ENCODE measurements at places on chromosomes 13 and 19. TPM values are rescaled to one million over a fixed set of nuclear protein-coding genes. Genes with fewer than 3 reads are reported as not detected.

- DNase-seq: no peak
- no peak overlapping the region for H3K4me3 ChIP-seq
- peaks cover 3% of the 10 kb centered on the region for H3K4me1 ChIP-seq
Observed at GRCh38 chr19:51157265-51157664, 15.2 kb downstream of the SIGLEC7 start.

DNA sequence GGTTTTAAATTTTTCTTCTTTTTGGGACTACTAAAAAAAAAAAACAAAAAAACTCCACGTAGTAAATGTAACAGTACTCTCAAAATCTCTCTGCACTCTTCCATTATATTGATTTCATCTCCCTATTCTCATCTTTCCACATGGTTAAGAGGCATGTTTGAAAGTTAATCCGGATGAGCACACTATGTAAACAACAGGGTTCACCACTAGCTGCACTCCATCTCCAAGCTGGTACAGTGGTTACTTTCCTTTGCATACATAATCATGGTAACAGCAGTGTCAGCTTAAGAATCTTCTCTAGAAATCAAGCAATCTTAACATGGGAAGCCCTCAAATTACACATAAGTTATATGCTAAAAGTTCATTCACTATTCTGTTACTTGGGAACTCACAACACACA lies 92.6 kb downstream of the MIPEP start:
- no peak for DNase-seq
- H3K36me3 ChIP-seq: peaks cover 24% of the 10 kb centered on the region
- peaks cover 8% of the 10 kb centered on the region for H3K4me1 ChIP-seq
- no peaks in the 10 kb centered on the region for H3K27me3 ChIP-seq

GRCh38 chr13:93670866-93671265 lies 444.3 kb downstream of the GPC6 start:
- H3K27ac ChIP-seq: no peak overlapping the region
- no peak for DNase-seq
- no peak overlapping the region for H3K4me3 ChIP-seq
- no peaks in the 10 kb centered on the region for H3K27me3 ChIP-seq
- H3K4me1 ChIP-seq: no peaks in the 10 kb centered on the region

DNA sequence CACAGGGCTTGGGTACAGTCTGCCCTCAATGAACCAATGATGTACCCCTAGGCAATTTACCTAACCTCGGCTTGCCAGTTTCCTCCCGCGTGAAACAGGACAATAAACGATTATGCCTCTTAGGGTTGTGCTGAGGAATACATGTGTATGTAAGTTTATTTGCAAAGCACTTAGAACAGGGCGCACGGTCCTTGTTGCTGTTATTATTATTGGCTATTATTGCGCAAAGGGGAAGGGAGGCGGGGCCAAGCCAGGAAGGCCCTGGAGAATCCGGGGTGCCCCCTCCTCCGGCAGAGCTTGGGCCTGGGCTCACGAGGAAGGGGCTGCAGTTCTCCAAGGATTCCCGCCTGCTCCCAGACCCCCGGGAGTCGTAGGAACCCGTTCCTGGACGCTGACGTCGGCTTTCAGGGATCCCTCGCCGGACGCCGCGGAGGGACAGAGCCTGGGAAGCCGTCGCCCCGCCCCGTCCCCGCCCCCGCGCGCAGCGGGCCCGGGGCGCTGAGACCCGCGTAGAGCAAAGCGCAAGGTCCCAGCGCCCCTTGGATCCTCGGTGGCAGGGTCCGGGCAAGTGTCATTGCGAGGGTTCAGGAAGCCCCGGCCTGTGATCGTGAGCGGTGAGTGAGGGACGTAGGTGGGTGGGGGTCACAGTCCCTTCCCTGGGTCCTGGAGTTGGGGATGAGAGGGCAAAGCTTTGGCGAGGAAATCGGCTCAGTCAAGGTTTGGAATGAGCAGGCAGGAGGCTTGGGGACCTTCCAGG lies at the start of gene TMEM91:
TSS of gene TMEM91 (plus strand) at position 293 of the 757 bp plus-strand sequence. CDS start 1,777 bp downstream, outside the sequence.
- H3K27me3 ChIP-seq: no peaks in the 10 kb centered on the region
- peaks cover 8% of the 10 kb centered on the region for H3K4me1 ChIP-seq
- DNase-seq: no peak
- peak within 1 kb of the TSS; percentile 60 for H3K27ac ChIP-seq

DNA sequence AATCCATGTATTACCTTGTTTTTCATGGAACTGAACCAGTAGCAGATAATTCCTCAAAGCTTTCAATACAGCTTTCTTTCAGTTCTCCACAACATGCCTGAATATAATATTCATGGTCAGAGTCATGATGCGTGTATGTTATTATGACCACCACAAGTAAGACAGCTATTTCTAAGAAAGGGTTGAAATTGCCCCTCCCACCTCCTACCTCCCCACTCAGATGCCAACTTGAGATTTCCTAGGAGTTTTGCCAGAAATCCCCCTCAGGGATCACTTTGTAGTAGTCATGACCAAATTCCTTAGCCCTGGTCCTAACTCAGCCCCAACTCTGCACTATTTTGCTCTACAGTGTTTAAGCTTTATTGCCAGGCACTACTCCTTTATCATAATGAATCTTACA lies 69.9 kb upstream of the RAP2A start:
- no peak overlapping the region for H3K27ac ChIP-seq
- H3K4me3 ChIP-seq: no peak overlapping the region
- H3K36me3 ChIP-seq: peaks cover 43% of the 10 kb centered on the region
- DNase-seq: no peak
- no peaks in the 10 kb centered on the region for H3K27me3 ChIP-seq

DNA sequence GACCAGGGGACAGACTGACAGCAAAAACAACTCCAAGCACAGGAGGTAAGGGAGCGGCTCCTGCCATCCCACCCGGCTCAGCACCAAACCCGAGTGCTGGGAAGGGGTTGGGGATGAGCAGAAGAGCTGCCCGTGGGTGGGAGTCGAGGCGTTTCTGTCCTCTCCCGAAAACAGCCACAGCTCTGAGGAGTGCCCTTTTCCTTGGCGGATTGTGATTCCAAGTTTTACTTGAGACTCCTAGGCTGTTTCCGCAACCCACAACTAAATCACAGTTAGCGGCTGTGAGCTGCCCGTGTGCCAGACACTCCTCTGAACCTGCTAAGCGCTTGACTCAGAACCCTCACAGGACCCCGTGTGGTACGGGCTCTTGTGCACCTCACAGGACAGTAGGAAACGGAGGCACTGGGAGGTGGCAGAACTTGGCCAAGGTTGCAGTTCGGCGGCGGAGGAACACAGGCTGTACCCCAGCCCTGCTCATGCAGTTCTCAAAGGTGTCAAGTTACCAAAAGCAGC lies 21.4 kb downstream of the CFAP97D2 start:
- no peak overlapping the region for H3K27ac ChIP-seq
- no peaks in the 10 kb centered on the region for H3K36me3 ChIP-seq
- H3K4me3 ChIP-seq: no peak overlapping the region
- H3K4me1 ChIP-seq: peaks cover 4% of the 10 kb centered on the region
- no peaks in the 10 kb centered on the region for H3K27me3 ChIP-seq

- no peaks in the 10 kb centered on the region for H3K27me3 ChIP-seq
- no peak overlapping the region for H3K4me3 ChIP-seq
- no peaks in the 10 kb centered on the region for H3K4me1 ChIP-seq
Observed at GRCh38 chr19:42345191-42345812, 19.9 kb downstream of the MEGF8 start.

DNA sequence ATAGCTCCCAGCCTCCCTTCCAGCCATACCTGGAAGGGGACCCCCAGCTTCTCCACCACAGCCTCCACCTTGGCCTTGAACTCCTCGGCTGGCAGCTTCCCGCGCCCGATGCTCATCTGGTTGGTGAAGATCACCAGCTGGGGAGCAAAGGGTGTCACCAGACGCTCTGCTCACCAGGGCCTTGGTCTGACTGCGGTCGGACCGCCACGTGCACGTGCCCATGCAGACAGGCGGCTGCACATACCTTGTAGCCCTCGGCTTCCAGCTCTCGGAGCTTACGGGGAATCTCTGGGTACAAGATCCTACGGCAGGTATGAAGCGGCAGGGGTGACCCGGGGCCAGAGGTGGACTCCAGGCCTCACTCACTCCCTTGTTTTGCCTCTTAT lies 3.4 kb downstream of the PNKP start:
- no peak for DNase-seq
- peaks cover 14% of the 10 kb centered on the region for H3K4me1 ChIP-seq
- no peaks in the 10 kb centered on the region for H3K27me3 ChIP-seq
- H3K36me3 ChIP-seq: peaks cover 20% of the 10 kb centered on the region
- H3K4me3 ChIP-seq: no peak overlapping the region

GRCh38 chr13:24127116-24127631 lies 33.3 kb upstream of the SPATA13 start:
- no peak overlapping the region for H3K27ac ChIP-seq
- H3K27me3 ChIP-seq: peaks cover 6% of the 10 kb centered on the region
- peaks cover 26% of the 10 kb centered on the region for H3K4me1 ChIP-seq
- no peak for DNase-seq
- H3K4me3 ChIP-seq: no peak overlapping the region
- H3K36me3 ChIP-seq: peaks cover 3% of the 10 kb centered on the region

DNA sequence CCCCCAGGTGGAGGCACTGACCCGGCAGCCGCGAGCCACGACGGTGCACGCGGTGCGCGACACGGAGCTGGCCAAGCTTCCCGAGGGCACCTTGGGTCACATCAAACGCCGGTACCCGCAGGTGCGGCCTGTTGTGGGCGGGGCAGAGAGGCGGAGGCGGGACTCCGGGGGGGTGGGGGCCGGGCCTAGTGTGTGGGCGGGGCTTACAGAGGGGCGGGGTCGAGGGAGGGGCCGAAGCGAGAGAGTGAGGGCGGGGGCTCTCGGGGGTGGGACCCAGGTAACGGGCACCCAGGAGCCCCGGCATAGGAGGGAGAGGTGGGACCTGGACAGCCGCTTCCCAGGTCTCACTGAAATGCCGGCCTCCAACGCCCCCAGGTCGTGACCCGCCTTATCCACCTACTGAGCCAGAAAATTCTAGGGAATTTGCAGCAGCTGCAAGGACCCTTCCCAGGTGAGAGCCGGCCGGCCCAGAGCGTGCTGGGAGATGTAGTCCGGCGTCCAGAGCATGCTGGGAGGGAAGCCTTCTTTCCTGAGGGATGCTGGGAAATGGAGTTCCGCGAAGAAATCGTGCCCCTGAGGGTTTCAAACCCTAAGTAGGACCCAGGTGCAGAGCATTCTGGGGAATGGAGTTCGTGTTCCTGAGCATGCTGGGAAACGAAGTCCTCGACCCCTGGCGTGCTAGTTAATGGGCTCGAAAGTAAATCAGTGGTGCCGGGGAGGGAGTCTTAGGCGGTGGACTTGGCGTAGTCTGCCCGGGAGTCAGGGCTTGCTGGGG lies 15.7 kb downstream of the PNPLA6 start:
- peak overlapping the region; percentile 74 for H3K4me3 ChIP-seq
- H3K27ac ChIP-seq: peak overlapping the region; percentile 51
- H3K27me3 ChIP-seq: no peaks in the 10 kb centered on the region
- DNase-seq: peak; percentile 75
- H3K36me3 ChIP-seq: peaks cover 8% of the 10 kb centered on the region
- H3K4me1 ChIP-seq: peaks cover 3% of the 10 kb centered on the region

The TMEM147 gene
- 95.2 TPM for total RNA-seq

The CYP4F3 gene
- not detected for total RNA-seq

The ZNF723 gene
- total RNA-seq: not detected

The LPAR2 gene
- 164 TPM for total RNA-seq

The NUP62 gene
- total RNA-seq: 85.9 TPM
